AG04450 (cell line): ENCODE measurements at places on chromosomes 7 and 10.

DNA sequence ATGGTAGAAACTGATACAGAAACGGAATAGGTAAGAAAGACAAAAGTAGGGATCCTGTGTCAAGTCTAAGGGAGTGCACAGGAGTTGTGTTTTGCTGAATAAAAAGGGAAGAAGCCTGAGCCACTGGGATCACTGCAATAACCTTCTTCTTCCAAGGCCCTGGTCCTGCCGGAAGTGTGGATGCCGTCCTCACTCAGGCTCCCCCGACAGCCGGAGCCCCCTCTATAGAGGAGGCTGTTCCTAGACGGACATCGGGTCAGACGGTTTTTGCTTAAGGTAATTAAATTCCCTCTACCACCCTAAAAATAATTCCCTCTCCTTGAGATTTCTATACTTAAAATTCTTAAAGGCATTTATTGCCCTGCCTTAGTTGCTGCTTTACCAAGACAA is 566.9 kb downstream of the PTPRN2 start:
- no peak for DNase-seq

DNA sequence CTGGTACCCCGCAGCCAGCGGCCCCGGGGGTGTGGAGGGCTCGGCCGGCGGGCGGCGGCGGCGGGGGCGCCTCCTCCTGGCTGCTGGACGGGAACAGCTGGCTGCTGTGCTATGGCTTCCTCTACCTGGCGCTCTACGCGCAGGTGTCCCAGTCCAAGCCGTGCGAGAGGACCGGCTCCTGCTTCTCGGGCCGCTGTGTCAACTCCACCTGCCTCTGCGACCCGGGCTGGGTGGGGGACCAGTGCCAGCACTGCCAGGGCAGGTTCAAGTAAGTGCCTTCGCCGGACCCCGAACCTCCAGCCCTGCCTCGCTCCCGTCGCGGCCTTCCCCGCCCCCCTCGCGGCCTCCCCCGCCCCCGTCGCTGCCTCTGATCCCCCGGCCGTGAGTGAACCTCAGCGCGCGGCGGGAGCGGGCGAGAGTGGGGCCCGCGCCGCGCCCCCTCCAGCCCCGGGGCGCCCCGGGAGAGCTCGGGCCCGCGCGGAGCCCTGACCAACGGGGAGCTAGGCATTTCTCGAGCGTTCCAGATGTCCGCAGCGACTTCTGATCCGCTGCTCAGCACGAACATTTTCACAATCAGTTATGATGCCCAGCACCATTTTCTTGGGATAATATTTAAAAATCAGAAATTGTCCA is 727 bp downstream of the ATRNL1 start:
- DNase-seq, result no peak

- DNase-seq, result no peak
Measured at GRCh38 chr10:2660276-2660675, 407.1 kb upstream of the PFKP start.

GRCh38 chr7:143485094-143485493 is 7.4 kb downstream of the TAS2R41 start:
- DNase-seq, result no peak

DNA sequence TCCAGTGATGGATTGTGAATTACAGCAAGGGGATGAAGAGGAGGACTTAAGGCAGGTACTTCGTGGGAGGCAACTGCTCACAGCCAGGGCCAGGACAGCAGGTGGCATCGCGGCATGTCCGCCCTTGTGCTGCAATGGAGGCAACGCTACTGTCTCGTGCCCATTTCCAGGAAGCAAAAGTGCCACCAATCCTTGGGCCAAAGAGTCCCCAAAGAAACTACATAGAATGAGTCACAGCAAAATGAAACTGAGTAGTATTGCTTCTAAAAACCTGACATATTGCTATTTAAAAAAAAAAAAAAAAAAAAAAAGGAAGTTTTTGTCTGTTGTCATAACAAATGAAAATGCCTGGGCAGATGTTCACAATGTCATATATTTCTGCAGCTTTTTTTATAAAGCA is 46.6 kb downstream of the RSU1 start:
- no peak for DNase-seq

DNA sequence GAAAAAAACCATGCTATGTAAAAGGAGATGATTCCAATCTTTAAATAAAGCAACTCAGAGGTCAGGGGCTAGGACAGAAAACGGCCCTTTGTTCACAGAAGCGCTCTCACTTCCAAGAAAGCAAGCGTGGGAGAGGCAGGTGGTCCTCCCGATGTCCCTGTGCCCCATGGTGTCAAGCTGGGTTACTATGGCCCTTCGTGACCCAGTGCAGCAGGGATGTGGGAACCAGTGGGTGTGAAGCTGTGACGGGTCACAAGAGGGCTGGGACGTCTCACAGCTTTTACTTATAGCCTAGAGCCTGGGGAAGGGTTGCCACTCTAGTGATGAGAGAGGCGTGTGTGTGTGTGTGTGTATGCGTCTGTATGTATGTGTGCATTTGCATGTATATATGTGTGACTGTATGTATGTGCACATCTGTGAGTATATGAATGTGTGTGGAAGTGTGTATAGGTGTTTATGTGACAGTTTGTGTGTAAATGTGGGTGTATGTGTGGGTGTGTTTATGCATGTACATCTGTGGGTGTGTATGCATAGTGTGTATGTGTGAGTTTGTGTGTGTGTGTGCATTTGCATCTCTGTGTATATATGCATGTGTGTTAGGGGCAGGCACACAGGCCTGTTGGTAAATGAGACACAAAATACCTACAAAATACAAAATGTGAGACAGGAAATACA is 25.2 kb downstream of the HTRA1 start:
- no peak for DNase-seq

GRCh38 chr10:113047605-113047962 is 97.5 kb downstream of the TCF7L2 start:
- no peak for DNase-seq

GRCh38 chr7:91800389-91800788 is 80.1 kb downstream of the MTERF1 start:
- DNase-seq, result no peak

DNA sequence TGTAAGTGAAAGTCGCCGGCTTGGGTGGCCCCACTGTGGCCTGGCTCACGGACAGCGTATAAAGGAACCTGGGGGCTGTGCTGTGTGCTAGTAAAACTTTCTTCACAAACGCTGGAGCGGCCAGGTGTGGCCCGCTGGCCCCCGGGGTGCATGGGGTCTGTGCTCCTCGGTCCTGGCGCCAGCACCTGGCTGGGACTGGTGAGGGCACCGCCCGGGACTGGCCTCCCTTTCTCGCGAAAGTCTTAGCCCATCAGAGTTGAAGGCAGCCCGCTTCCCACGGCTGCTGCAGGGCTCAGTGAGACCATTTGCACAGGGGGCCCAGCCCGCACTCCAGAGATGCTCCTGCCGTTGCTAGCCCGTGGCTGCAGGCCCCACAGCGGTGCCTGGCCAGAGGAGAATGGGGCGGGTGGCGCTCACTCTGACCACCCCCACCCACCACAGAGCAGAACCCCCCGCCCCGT is 5.8 kb downstream of the PWWP2B start:
- DNase-seq, result no peak

DNA sequence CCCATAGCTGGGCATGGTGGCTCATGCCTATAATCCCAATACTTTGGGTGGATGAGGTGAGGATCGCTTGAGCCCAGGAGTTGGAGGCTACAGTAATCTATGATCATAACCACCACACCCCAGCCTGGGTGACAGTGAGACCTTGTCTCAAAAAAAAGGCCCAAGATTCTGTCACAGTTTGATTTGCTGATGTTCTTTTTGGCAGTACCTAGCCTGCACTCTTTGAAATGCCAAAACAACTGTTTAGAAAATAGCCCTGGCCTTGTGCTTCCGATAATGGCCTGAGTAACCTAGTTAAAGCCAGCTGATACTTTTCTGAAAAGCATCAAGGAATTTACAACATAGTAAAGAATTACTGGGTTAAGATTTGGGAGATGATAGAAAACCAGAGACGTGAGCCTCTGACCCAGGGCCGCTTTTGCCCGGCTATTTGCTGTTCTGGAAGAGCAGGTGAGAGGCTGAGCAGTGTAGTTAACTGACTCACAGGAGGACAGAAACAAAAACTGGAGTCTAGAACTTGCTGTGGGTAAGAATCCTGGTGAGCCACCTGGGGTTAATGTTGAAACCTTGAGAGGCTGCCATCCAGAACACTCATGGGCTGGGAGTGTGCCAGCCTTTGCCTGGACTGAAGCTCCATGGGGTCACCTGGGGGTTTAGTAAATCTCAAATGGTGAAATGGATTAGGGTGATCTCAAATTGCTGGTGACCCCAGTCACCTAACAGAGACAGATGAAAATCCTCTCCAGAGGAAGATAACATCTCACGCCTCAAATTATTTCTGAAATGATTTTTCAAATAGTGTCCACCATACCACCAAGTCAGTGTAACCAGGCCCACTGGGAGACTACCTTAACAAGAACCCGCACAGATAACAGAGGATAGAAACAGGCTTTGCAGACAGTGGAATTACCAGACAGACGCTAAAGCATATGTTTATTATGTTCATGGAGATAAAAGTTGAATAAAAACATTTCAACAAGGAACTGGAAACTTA is 51.8 kb downstream of the GALNT11 start:
- no peak for DNase-seq

DNA sequence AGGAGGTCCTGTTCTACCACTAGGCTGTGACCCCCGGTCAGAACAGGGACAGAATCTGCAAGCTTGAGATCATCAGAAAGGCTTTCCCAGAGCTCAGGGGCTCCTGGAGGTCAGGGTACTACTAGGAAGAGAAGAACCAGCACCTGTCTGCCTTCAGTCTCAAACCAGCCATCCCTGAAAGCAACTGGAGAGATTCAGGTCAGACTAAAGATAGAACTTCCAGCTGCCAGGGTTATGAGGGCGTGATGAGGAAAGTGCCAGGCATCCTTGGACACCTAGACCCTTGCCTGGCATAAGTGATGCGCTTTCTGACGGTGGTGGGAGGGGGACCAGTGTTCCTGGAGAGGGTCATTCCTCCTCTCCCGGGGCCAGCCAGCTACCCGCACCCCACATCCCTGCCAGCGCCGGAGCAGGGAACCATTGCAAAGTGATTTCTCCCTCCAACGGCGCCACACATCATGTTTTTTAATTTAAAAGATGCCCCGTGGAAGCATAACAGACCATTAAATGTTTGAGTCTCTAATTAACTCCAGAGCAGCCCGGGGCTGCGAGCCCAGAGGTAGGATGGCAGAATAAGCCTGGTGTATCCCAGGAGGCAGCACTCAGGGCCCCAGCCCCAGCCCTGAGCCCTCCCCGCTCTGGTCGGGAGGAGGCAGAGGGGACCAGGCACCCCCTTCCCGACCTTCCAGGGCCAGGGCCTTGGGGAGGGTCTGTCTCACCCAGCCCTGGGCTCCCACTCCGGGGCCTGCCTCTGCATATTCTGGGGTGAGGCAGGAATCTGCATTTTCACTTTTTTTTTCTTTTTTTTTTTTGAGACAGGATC is 64.0 kb downstream of the ELFN1 start:
- no peak for DNase-seq

- DNase-seq, result no peak
Measured at GRCh38 chr10:108690530-108690929, 1232.8 kb downstream of the XPNPEP1 start.

DNA sequence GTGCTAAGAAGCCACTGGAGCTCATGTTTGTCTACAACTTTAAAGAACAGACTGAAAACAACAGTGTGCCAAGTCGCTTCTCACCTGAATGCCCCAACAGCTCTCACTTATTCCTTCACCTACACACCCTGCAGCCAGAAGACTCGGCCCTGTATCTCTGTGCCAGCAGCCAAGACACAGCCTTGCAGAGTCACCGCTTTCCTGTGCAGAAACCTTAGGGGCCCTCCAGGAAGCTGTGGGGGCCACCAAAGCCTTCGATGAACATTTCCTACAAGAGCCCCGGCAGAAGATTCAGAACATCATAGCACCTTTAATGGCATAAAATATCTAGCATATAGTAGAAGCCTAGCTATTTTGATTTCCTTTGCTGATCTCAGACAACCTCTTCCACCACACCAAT is 88.0 kb upstream of the PRSS58 start:
- DNase-seq, result no peak
